ENCODE measurements at places on chromosomes 3 and 15.

GRCh38 chr15:85681386-85681785, 113.3 kb downstream of the KLHL25 start:
- no peak for DNase-seq

DNA sequence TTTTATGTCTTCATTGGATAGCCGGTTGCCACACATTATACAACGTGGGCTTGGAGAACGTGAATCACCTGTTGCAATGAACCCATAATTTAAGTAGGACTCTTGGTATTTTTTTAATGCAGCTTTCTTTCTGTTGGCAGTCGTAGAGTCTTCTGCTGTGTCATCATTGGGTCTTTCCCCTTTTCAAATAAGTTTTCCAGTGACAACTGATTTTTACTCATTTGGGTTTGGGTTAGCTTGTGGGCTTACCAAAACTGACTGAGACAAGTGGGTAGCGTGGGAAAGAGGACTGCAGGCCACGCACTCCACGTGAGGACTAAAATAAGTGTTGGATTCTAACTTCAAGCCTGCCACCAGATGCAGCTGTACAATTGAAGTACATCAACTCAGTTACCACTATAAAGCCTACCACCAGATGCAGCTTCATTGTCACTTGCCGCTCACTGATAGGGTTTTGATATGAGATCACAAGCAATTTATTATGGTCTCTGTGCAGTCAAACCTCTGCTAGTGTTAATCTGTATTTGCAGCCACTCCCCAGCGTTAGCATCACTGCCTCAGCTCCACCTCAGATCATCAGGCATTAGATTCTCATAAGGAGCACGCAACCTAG, 6.4 kb upstream of the CAPN7 start:
- no peak for DNase-seq

DNA sequence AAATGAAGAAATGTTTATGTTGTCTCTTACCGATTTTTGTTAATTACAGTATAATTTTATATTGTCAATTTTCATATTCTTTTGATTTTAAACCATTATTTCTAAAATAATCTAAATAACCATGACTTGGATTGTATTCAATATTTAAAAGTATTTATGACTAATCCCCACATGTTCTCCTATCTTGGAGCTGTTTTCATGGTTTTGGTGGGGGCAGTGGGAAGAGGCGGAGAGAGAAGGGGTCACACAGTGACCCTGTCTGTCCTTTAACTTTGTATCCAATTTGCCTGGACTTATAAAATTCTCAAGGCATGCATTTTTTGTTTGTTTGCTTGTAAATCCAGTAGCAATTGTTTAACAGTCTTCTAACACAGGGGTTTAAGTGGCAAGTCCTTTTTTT, 407.4 kb downstream of the NTRK3 start:
- DNase-seq = no peak

- no peak for DNase-seq
Observed at GRCh38 chr3:181362378-181362777, 349.3 kb upstream of the SOX2 start.

DNA sequence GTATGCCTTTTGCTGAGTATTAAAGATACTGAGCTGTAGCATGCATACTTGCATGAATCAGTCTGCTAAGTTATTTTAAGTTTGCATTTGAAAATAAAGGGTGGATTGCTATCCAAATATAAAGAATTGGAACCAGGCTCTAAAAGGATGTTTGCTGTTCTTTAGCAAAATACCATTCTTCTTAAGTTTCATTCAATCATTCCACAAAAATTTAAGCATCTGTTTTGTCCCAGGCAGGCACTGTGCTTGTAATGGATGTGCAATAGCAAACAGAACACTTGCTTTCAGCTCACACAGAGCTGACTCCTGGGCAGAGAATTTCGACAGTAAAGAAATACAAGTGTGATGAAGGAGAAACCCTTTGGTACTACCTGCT, 151.1 kb downstream of the PGPEP1L start:
- peak; percentile 96 for DNase-seq

- no peak for DNase-seq
Observed at GRCh38 chr3:128878011-128878457, 1.4 kb upstream of the ACAD9 start.

GRCh38 chr3:17632401-17633100, 109.9 kb downstream of the TBC1D5 start:
- peak; percentile 66 for DNase-seq

- DNase-seq = peak; percentile 53
Observed at GRCh38 chr15:84598993-84599392, 1.8 kb upstream of the ZSCAN2 start.

DNA sequence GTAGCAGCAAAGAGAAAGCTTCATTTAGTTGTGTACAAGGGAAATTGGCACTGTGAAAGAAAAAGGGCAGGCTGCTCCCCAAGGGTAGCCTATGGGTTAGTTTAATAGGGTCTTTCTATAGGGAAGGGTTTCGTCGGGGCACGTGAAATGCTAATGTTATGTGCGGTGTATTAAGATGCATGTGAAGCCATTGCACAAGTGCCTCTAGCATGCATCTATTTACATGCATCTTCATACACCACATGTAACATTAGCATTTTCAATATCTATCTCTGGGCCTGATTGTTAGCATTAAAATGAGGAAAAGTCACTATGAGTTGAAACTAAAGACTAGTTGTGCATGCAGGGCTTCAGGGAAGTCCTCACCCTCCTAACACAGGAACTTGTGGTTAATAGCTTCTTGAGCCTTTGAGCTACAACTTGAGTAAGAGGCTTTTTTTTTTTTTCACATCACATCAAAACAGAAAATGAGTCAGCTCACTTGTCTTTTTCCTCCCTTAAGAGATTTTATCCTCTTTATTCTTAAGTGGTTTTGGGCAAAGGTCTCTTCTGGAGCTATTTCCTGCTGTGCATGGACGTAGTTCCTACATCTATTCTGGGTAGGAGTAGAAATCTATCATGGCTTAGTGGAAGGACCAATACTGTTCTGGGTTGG, 613.4 kb downstream of the ZPLD1 start:
- DNase-seq = peak; percentile 8

GRCh38 chr3:9750556-9751411, 1.0 kb downstream of the OGG1 start:
- DNase-seq = peak; percentile 33
